Activated T-cell treated with anti-CD3 and anti-CD28 coated beads, Interleukin-2, amount 50 U/mL, for 1 hour (primary cell): ENCODE measurements at places on chromosomes 3 and 15.

GRCh38 chr3:152405915-152406802 is 137.4 kb downstream of the MBNL1 start:
- DNase-seq, result no peak

GRCh38 chr3:135325096-135325495 is 530.0 kb downstream of the EPHB1 start:
- no peak for DNase-seq

- no peak for DNase-seq
Measured at GRCh38 chr15:55742927-55743728, at the start of gene PRTG. Gene PRTG, minus strand, starts transcription at chr15:55743152. Its CDS starts 221 bp downstream, at chr15:55742931.

GRCh38 chr3:12462159-12462947 is 21.9 kb upstream of the TSEN2 start:
- no peak for DNase-seq

DNA sequence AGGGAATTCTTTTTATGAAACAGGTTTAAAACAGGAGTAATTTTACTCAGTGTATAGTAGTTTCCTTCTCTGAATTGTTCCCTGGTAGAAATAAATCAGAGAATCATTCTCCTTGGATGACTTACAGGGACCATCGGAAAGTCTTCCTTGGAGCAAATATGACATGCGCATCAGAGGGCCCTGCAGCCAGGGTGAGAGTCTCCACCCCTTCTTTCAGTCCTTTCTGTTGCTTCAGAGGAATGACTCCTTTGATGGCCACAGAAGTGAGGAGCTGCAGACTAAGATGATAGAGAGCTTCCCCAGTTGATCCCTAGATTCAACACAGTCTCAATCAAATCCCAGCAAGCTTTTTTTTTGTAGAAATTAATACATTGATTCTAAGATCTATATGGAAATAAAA is 294.8 kb upstream of the UMPS start:
- DNase-seq, result no peak

DNA sequence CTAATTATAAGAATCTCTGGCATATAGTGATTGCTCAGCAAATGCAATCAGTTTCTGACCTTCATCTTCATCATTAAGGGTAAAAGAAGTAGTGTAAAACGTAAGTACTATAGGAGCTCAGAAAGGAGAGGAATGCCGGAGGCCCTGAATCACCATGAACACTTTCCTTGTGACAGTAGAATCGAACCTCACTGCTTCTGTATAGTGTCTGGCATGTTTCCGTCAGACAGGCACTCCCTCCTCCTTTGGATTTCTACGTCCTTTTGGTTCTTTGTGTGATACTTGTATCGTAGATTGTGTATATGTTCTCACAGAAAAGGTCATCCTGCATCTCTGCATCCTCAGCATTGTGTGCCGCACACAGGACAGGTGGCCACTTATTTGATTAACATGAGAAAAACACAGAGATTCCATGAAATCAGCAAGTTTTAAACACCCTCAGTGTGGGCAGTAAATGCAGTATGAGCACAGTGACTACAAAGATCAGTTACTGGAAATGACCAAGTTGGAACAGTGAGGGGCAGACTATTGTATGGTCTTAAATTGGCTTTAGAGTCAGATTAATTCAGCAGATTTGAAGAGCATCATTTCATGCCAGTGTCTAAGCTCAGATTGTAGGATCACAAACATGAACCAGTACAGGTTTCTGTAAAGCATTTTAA is 234.5 kb downstream of the UBE2E2 start:
- no peak for DNase-seq

GRCh38 chr3:54931182-54931581 is 3.3 kb upstream of the LRTM1 start:
- no peak for DNase-seq

DNA sequence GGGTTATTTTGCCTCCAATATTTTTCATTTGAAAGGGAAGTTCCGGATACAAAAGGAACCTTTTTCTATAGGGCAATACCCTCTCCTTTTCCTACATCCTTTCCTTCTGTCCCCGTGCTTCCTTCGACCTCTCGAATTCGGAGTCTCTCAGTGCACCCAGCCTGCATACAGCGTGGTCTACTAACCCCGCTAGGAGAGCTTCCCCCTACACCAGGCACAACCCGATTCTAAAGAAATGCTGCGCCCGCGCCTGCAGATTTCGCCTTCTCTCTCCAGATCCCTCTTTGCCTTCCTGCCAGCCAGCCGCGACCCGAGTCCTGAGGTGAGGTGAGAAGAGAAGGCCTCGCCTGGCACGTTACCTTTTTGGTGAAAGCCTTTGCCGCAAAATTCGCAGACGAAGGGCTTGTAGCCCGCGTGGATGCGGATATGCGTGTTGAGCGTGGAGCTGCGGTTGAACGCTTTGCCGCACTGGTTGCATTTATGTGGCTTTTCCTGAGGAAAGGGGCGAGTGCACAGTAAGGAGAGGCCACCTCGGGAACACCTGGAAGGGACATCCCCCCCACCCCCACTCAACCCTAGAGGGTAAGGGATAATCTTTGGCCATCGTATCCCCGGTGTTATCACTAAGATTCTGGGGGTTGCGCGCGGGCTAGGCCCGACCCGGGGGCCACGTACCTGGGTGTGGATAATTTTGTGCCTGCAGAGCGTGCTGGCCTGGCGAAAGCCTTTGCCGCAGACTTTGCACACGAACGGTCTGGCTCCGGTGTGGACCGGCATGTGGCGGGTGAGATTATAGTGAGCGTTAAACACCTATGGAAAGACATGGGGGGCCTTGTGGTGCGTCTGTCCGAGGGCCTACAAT is 2.3 kb downstream of the FEZF2 start:
- DNase-seq, result no peak

GRCh38 chr3:36332139-36332538 is 48.2 kb upstream of the STAC start:
- DNase-seq, result no peak

DNA sequence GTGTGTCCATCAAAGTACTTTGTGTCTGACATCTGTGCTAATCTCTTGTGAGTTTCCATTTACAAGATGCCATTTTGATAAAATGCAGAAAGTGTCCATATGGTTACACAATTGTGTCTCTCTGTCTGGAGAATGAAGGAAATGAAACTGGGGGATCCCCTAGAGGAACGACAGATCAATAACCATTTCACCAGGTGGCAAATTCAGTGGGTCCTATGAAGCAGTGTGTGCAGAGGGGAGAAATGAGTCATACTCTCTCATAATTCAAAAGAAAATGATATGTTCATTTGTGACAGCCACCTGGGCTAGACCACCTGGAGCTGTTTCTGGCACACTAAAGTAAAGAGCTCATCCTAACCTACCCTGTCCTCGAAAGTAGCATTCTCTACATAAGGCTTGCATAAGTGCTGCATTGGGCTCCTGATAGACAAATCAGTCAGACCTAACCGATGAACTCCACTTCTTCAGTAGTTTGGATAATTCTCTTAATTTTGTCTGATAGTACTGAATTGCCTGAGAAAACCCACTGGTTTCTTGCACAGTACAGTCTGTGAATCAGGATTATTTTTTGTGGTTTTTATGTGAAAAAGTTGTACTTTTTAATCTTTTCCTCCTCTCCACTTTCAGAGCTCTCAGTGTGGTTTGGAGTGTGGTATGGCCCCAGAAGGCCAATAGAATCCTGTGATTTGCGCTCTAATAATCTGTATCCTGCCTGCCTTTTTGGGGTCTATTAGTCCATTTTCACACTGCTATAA is 10.3 kb upstream of the CD47 start:
- DNase-seq, result no peak

DNA sequence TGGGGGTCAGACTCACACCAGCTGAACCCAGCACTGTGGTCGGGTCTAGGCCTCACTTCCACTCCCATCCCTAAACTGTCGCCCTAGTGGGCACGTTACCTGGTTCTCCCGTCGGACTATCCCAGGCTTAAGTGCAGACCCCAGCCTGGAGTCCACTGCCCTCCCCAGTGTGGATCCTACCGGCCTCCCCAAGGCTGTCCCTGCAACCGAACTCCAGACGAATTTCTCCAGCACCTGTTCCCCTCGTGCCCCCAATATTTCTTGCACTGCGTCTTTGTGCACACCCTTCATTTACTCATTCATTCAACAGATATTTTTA is 26.5 kb downstream of the SLC41A3 start:
- DNase-seq, result no peak

DNA sequence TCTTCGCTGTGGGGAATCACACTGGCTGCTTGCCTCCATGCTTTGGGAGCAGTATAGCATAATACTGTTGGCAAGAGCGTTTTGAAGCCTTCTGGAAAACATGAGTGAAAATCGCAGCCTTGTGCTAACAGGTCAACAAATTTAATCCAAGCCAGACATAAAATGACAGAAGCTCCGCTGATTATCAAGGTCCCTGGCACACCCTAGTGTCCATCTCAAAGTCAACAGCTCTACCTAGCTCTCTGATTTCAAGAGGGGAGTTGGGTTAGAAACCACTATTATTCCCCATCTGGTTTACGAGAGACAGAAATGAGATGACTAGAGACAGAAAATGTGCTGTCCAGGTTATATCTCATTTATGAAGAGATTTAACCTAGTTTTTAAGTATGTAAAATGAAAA is 73.6 kb upstream of the MDFIC2 start:
- DNase-seq, result no peak

- DNase-seq, result no peak
Measured at GRCh38 chr15:69973102-69973714, 124.5 kb downstream of the TLE3 start.

- DNase-seq, result no peak
Measured at GRCh38 chr3:57982561-57983243, 25.5 kb upstream of the FLNB start.

- DNase-seq, result no peak
Measured at GRCh38 chr3:100603469-100603868, 5.9 kb upstream of the ADGRG7 start.

DNA sequence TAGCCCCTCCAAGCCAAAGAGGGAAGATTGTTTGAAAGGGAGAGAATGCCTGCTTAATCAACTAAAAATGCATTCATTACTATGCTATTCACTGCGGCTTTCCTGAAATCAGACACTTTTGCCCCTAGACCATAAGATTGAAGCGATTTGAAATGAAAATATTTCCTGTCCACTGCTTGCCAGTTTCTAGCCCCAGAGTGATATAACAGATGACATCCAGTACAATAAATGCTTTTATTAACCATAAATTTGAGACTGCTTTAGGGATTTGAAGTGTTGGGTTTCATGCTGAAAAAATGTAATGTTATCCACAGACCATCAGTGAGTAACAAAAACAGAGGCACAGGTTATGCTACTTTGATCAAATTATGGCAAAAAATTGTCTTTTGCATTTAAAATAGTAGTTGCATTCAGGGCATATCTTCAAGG is 14.1 kb downstream of the IL17RD start:
- no peak for DNase-seq

DNA sequence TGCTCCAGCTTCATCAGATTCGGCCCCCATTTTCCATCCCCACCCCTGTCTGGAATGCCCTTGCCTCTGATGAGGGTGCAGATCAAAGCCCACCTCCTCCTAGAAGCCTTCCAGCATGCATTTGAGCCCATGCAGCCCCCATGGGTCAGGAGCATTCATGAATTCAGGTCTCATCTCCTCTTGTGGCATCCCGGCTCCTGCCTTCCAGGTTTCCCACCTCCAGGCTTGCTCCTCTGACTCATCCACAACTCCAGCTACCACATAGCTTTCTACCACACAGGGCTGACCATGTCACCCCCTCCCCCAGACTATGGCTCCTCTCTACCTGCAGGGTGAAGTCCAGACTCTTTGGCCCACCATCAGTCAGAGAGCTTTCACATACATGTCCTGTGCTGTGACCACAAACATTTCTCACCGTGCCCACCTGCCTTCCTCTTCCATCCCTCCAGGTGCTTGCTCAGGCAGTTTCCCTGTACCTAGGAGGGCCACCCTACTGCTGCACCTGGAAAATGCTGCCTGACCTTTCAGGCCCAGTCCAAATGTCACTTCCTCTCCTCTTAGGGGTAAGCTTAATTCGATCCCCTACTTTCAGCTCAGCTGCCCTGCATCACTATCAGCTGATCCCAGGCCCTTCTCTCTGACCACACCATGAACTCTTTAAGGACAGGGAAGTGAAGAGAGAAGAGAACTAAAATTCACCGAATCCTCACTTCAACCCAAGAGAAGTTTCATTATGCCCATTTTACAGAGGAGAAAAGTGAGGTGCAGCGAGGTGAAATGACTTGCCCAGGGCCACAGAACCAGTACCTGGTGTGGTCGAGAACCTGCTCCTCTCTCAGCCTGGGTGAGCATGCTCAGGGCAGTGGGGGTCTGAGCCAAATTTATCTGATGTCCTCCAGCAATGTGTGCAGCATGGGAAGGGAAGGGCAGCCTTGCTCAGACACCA is 13.7 kb upstream of the FGD5 start:
- DNase-seq, result no peak

GRCh38 chr3:74263031-74263430 is 351.4 kb downstream of the CNTN3 start:
- DNase-seq, result no peak

DNA sequence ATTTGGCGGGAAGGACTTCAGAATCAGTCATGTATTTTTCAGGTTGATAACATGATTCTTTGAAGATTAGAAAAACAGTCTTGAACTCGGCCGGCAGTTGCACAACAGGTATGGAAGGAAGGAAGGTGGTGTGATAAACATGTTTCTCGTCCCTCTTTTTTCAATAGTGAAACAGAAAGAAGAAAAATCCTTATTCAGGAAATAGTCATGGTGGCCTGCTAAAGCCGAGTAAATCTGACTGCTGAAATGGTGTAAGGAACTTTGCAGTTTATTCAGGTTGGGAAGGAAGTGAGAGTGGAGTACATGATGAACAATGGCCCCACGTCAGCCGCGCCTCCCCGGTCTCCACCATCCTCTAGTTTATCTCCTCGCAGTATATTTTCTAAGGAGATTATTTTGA is 6.7 kb downstream of the RASGRP1 start:
- no peak for DNase-seq

GRCh38 chr3:81684751-81685395 is 76.6 kb downstream of the GBE1 start:
- no peak for DNase-seq

DNA sequence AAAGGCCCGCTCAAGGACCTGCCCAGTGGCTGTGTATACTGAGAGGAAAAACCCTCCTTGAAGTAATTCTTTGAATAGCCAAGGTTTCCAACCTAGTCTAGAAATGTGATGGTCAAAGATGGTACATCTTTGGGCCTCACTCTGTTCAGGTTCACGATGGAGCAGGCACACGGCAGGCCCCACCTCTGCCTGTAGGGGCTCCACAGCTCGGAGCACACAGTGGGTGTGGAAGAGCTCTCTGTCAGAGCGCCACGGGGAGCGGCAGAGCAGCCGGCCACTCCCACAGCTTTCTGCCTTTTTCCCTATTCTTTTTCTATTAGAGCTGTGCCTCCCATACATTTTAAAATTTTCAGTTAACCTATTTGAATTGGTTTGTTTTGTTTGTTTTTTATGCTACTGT is 89.5 kb downstream of the CTNNB1 start:
- DNase-seq, result no peak

DNA sequence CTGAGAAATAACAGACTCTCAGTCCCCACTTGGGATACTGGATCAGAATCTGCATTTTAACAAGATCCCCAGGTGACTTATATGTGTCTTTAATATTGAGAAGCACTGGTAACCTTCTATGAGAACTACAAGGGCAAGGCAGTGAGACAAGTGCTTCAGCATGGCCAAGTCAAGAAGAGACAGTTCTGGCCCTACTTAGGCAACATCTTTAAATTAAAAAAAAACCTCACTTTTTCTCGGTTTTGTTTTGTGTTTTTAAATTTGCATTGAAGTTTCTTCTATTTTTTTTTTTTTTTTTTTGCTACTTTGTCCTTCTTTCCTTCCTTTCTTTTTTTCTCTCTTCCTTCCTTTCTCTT is 42.5 kb upstream of the SPTSSB start:
- no peak for DNase-seq
